Activated CD4-positive, alpha-beta T cell treated with anti-CD3 and anti-CD28 coated beads, Interleukin-2, amount 10 ng/mL, durations not matched to agents 24 days and 14 days (primary cell): ENCODE measurements at places on chromosomes 3 and 15.
A peak's percentile ranks its signal among the peaks of the same experiment; 100 is the strongest.

DNA sequence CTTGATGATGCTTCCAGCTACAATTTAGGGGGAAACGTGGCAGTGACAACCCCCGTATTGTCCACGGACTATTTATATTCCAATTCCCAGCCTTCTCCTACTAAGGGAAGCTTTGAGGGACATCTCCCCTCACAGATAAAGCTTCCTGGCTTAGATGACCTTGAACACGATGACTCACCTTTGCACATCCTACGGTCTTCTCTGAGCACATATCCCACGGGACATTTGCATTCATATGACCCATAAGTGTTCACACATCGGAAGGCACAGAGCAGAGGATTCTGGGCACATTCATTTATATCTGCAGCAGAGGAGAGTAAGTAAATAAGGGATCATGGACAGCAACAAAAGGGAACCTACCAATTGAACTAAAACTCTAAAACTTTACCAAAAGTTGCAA lies 101.5 kb downstream of the DUT start:
- no peaks in the 10 kb centered on the region for H3K4me1 ChIP-seq
- DNase-seq: no peak
- H3K36me3 ChIP-seq: no peaks in the 10 kb centered on the region
- no peaks in the 10 kb centered on the region for H3K27me3 ChIP-seq
- H3K4me3 ChIP-seq: no peak overlapping the region

DNA sequence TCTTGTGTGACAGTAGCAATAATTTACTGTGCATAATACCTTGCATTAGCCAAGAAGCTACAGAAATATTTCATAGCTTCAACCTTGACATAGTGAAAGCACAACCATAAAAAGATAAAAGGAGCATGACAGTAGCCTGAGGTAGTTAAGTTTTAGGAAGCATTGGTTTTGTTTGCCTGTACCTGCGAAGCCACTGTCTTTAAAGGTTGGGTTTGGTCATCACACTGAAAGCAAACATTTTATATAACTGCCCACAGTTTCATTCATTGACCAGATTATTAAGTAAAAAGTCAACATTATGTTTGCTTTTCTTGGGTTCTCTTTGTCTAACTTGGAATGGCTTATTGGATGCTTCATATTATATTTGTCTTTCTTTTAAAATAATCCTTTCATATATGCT lies 450.1 kb upstream of the IL12A start:
- no peaks in the 10 kb centered on the region for H3K4me1 ChIP-seq
- H3K4me3 ChIP-seq: no peak overlapping the region
- no peaks in the 10 kb centered on the region for H3K36me3 ChIP-seq

GRCh38 chr3:32310918-32311839 lies 72.7 kb downstream of the CMTM8 start:
- H3K4me1 ChIP-seq: peaks cover 45% of the 10 kb centered on the region
- no peaks in the 10 kb centered on the region for H3K27me3 ChIP-seq
- H3K4me3 ChIP-seq: no peak overlapping the region
- no peak for DNase-seq
- no peak overlapping the region for H3K27ac ChIP-seq
- H3K36me3 ChIP-seq: peaks cover 8% of the 10 kb centered on the region

DNA sequence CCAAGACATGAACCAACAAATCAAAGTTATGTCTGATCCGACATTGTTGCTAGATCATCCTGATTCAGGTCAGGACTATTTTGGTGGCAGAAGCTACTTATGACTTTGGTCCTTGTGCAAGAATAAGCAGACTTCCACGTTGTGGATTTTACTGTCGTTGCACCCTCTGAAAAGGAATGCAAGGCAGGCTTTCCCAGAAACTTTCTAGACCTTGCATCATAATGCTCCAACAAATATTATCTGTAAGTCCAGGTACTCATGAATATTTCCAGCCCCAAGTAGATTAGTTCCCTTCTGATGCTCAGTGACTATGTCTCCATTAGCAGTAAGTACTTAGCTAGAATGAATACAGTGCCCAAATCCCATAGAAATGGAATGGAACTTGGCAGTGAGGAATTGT lies 203.3 kb upstream of the LRRFIP2 start:
- no peak overlapping the region for H3K27ac ChIP-seq
- no peak overlapping the region for H3K4me3 ChIP-seq
- no peaks in the 10 kb centered on the region for H3K4me1 ChIP-seq

- peaks cover 6% of the 10 kb centered on the region for H3K4me1 ChIP-seq
- H3K27ac ChIP-seq: no peak overlapping the region
- no peak for DNase-seq
- H3K27me3 ChIP-seq: peaks cover 18% of the 10 kb centered on the region
Measured at GRCh38 chr3:100635273-100635701, 25.9 kb downstream of the ADGRG7 start.

DNA sequence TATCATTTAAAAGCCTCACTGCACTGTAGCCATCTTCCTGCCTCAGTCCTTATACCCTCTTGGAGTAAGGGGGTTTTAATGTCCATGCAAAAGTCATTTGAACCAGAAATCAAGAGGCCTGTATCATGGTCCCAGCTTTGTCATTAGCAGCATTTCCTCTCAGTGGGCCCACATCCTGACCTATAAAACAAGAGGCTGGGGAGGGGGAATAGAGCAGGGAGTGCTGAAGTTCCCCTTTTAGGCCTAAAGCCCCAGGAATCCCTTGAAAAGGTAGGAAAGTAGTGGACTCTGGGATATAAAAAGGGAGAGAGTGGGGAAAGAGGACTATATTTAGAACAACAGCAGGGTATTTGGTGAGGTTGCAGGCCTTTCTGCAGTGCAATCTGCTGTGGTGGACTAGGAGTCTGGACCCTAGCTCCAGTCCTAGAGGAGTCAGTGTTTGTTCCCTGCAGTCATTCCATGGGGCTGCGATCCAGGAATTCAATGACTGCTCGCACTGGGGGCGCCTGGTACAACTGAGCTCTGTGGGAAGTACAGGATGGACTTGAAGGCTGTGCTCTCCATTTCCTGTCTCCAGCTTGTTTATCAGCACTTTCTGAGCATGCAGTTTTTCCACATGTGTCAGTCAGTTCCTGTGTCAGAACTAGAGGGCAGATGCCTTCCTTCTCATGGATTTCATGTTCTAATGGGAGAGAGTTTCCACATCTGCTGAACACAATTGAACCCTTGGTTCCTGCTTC lies 46.8 kb downstream of the PDHB start:
- no peaks in the 10 kb centered on the region for H3K27me3 ChIP-seq
- peaks cover 32% of the 10 kb centered on the region for H3K36me3 ChIP-seq

DNA sequence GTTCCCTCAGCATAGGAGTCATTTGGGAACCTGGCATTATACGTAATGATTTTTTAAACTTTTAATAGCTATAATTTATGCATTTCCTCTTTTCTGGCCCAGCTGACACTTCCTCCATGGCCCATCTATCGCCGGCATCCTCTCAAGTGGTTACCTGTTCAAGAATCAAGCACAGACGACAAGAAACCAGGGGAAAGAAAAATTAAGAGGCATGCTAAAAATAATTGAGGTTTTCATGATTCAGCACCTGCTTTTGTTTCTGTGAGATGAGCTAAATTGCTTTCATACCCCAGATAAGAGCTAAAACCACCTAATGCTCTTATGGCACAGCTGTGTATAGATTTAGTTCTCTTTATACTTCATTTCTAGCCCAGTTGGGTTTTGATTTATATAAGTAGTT lies 1.7 kb downstream of the SPCS1 start:
- no peak for DNase-seq
- H3K4me3 ChIP-seq: peak overlapping the region; percentile 94
- no peaks in the 10 kb centered on the region for H3K27me3 ChIP-seq
- H3K36me3 ChIP-seq: peaks cover 25% of the 10 kb centered on the region
- H3K4me1 ChIP-seq: peaks cover 22% of the 10 kb centered on the region

DNA sequence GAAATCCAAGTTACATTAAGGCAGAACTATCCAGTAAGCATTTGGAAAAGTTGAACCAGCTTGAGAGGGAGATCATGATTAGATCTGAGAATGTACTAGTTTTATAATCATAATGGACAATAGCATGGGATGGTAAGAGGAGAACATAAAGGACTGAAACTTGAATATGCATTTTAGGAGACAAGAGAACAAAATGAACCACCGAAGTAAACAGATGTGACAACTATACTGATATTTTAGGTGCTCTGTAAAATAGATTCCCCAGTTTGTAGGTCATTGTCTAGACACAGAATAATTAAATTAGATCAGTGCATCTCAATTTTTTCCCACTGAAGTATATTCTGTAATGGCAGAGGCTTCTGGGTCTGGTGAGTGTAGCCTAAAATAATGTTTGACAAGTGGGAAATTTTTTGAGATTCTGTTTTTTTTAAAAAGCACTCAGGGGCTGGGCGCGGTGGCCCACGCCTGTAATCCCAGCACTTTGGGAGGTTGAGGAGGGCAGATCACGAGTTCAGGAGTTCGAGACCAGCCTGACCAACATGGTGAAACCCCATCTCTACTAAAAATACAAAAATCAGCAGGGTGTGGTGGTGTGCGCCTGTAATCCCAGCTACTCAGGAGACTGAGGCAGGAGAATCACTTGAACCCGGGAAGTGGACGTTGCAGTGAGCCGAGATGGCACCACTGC lies 16.3 kb downstream of the ECT2 start:
- no peak overlapping the region for H3K4me3 ChIP-seq
- no peak for DNase-seq
- peaks cover 11% of the 10 kb centered on the region for H3K4me1 ChIP-seq
- no peak overlapping the region for H3K27ac ChIP-seq
- H3K36me3 ChIP-seq: peaks cover 76% of the 10 kb centered on the region
- no peaks in the 10 kb centered on the region for H3K27me3 ChIP-seq

GRCh38 chr3:59555593-59556315 lies 505.9 kb upstream of the CFAP20DC start:
- no peak overlapping the region for H3K27ac ChIP-seq
- H3K4me3 ChIP-seq: no peak overlapping the region
- no peak for DNase-seq
- peaks cover 18% of the 10 kb centered on the region for H3K4me1 ChIP-seq

GRCh38 chr3:149958171-149958796 lies 12.4 kb downstream of the PFN2 start:
- no peak for DNase-seq
- H3K4me1 ChIP-seq: peaks cover 10% of the 10 kb centered on the region
- H3K4me3 ChIP-seq: no peak overlapping the region
- H3K27me3 ChIP-seq: no peaks in the 10 kb centered on the region
- H3K36me3 ChIP-seq: peaks cover 5% of the 10 kb centered on the region

GRCh38 chr3:5016211-5017161 lies 37.2 kb downstream of the BHLHE40 start:
- peaks cover 2% of the 10 kb centered on the region for H3K36me3 ChIP-seq
- H3K4me1 ChIP-seq: peaks cover 84% of the 10 kb centered on the region
- H3K27me3 ChIP-seq: no peaks in the 10 kb centered on the region
- peak; percentile 84 for DNase-seq

DNA sequence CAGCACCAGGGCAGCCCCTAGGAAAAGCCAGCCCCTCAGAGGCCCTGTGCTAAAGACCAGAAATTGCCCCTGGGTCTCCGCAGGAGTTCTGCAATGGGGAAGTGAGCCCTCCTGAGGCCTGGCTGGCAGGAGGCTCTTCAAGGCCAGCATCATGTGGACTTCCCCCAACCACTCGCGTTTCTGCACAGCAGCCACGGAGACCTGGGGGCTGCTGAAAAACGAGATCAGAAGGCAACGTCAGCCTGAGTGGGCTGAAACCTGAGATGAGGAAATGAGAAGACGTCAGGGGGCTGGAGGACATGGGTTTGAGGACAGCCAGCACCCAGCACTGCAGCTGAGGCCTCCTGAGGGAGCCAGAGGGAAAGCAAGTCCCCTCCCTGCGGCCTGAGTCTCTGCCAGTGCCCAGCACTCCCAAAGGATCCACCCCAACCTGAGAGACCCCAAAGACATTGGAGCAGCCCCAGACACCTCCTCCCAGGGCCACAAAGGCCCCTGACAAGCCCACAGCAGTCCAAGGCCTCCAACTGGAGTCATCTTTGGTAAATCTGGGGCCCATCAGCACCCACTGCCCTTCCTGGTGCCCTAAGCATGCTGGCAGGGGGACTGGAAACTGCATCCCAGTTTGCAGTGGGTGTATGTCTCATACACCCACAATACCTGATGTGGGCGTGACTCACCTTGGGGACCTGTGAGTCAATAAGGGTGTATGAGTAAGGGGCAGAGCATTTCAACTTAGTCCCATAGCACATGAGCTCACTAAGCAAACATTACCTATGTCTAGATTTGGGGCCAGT lies 29.2 kb upstream of the CYP11A1 start:
- peak overlapping the region; percentile 66 for H3K4me3 ChIP-seq
- DNase-seq: no peak
- peaks cover 90% of the 10 kb centered on the region for H3K4me1 ChIP-seq
- H3K27ac ChIP-seq: peak overlapping the region; percentile 97
- H3K27me3 ChIP-seq: no peaks in the 10 kb centered on the region

DNA sequence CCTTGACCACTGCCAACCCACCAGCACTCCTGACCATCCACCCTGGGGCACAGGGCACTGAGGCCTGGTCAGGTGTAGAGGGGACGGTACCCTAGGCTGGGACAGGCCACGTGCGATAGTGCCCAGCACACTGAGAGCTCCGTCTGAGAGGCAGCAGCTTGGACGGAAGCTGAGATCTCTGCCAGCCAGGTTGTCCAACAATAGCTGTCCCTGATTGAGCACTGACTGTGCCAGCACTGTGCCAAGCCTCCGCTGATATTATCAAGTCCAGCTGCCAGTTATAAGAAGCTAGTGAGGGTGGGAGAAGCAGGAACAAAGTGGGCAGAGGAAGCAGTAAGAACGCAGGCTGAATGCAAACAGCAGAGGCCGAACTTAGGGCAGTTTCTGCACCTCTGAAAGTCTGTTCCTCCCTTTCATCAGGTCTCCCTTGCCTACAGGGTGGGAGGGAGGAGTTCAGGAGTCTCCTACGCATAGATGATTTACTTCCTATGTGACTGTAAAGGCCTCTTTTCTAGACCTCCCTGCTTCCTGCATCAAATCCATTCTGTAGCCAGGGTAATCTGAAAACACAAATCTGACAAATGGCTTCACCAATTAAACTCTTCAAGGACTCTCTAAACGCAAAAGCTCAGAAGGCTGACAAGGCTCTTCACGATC lies 29.7 kb downstream of the MRPS11 start:
- H3K4me3 ChIP-seq: no peak overlapping the region
- H3K27me3 ChIP-seq: no peaks in the 10 kb centered on the region
- H3K27ac ChIP-seq: no peak overlapping the region
- DNase-seq: no peak
- H3K4me1 ChIP-seq: no peaks in the 10 kb centered on the region

GRCh38 chr3:46325645-46326300 lies 28.1 kb upstream of the CCR2 start:
- DNase-seq: peak; percentile 48
- no peaks in the 10 kb centered on the region for H3K4me1 ChIP-seq
- H3K27me3 ChIP-seq: peaks cover 25% of the 10 kb centered on the region

DNA sequence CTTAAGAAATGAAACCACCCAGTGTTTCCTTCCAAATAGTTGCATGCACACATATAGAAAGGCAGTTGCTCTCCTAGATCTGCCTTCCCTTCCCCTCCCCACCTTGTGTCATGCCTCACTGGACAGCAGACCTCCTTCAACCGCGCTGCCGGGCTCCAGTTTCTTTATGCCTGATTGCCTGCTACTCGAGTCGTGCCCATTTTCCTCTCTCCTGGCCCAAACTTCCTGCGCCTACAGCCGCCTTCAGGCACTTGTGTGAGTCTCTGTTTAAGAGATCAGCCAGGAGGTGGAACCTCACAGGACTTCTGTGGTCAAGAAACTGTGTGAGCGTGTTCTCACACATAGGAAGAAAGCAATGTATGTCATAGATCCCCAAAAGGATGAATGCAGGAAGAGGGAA lies 8.8 kb upstream of the FAM107A start:
- H3K36me3 ChIP-seq: peaks cover 3% of the 10 kb centered on the region
- H3K4me1 ChIP-seq: peaks cover 19% of the 10 kb centered on the region
- no peak for DNase-seq
- peaks cover 58% of the 10 kb centered on the region for H3K27me3 ChIP-seq

GRCh38 chr15:86502301-86502700 lies 422.6 kb downstream of the AGBL1 start:
- no peak for DNase-seq
- H3K4me1 ChIP-seq: no peaks in the 10 kb centered on the region
- H3K27me3 ChIP-seq: no peaks in the 10 kb centered on the region
- H3K27ac ChIP-seq: no peak overlapping the region
- H3K36me3 ChIP-seq: no peaks in the 10 kb centered on the region
